ENCODE measurements at places on chromosomes 11 and 22.

DNA sequence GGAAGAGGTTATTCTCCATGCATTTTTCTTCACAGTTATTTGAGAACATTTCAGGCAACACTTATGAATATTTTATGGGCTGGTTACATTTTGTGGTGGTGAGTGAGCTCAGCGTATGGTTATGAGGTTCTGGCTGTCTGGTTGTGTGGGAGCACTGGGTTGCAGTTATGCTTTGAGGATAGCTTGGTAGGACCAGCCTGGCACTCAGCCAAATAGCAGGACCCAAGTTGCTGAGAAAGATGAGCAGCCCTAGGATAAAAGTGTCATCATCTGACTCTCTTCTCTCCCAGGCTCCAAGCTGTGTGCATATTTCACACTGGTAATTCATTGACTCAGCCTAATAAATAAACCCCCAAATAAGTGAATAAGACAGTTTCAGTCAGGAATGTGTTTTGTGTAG is 8.1 kb upstream of the SRSF8 start:
- no peak for DNase-seq

DNA sequence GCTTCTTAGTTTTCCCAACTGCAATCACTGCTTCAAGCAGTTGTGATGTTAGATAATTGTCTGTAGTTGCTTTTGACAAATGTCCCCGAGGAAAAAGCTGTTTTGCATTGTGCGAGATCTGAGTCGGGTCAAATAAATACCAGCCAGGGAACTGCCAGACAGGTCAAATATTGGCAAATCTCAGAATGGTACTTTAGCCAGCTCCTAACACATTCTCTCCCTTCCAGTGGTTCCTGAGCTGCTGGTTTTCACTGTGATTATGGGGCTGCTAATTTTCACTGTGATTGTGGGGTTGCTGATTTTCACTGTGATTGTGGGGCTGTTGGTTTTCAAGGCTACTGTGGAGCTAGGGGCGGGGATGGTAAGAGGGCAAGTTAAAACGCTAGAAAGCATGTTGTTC is 14.3 kb downstream of the RASSF10 start:
- DNase-seq = no peak

DNA sequence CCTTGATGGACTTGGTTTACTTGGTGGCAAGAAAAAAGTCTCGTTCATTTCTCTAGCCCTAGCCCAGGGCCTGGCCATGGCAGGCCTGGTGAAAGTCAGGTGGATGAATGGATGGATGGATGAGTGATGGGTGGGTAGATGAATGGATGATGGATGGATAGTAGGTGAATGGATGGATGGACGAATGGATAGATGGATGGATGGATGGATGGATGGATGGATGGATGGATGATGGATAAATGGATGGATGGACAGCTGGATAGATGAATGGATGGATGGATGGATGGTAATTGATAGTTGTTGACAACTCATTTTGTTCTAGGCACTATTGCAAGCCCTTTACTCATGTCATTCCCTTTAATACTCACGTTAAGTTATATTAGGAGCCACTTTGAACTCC is 86.1 kb upstream of the ANO1 start:
- no peak for DNase-seq

- no peak for DNase-seq
These were observed 300.4 kb downstream of the TMEM135 start for GRCh38 chr11:87338046-87338639.

- DNase-seq = no peak
These were observed 5.8 kb upstream of the RCOR2 start for GRCh38 chr11:63922673-63923192.

GRCh38 chr11:75468534-75469340 is 35.7 kb upstream of the KLHL35 start:
- no peak for DNase-seq

DNA sequence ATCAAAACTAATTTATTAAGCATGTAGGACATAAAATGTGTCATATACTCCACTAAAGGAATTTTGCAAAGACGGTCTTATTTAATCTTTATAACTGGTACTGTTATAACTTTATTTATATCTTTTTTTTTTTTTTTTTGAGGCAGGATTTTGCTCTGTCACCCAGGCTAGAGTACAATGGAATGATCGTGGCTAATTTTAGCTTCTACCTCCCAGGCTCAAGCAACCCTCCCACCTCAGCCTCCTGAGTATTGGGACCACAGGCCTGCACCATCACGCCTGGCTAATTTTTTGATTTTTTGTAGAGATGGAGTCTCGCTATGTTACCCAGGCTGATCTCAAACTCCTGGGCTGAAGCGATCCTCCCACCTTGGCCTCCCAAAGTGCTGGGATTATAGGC is 31.4 kb upstream of the PCF11 start:
- no peak for DNase-seq

GRCh38 chr11:74004046-74004695 is 4.7 kb downstream of the UCP3 start:
- DNase-seq = no peak

GRCh38 chr11:71453037-71453917 is at the start of gene NADSYN1:
NADSYN1 (plus strand) TSS chr11:71453203; CDS start chr11:71453297, 94 bp downstream.
- peak; percentile 98 for DNase-seq

GRCh38 chr11:127965939-127966668 is 621.3 kb downstream of the ETS1 start:
- DNase-seq = no peak

- DNase-seq = no peak
These were observed 539.2 kb downstream of the MIAT start for GRCh38 chr22:27196606-27197005.

DNA sequence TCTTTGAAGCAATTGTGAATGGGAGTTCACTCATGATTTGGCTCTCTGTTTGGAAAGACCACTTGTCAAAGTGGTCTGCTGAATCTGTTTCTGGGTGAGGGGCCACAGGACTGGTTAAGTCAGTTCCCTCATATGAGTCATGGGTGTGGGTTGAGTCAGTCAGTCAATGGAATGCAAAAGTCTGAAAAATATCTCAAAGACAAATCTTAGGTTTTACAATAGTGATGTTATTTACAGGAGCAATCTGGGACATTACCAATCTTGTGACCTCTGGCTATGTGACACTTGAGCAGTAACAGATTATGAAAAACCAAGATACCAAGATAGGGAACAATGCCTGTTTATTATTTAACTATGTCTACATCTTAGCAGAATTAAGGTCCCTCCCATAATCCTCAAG is 311.6 kb downstream of the AASDHPPT start:
- DNase-seq = no peak

DNA sequence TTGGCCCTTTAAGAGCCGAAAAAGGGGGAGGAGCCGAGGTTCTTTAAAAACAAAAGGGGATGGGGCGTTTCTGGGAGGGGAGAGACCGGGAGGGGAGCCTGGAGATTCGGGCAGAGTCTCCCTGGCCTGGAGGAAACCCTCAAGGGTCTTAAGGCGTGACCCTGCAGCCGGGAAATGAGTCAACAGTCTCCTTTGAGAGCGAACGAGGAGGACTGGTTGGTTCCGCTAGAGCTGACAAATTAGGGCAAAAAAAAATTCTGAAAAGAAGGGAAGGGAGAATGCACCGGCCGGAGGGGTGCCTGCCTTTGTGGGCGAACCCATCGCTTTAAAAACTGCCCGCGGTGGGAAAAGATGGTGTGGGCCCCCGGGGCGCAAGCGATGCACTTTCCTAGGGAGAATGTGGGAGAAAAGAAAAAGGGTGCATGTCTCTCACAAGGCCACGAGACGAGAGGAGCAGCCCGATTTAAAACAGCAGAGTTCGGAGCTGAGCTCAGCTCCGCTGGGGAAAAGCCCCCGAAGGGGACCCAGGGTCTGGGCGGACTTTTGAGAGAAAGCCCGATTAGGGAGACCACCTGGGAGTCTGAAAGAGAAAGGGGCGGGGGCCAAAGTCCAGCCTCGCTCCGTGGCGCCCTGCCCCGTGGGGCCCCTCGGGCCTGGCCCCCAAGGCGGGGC is 874 bp downstream of the ZFTA start:
- peak; percentile 99 for DNase-seq

Data from GM23338 (cell line).